ENCODE measurements at places on chromosomes 7 and 10. TPM values are rescaled to one million over a fixed set of nuclear protein-coding genes. Genes with fewer than 3 reads are reported as not detected.

The VSTM2A gene
- total RNA-seq = not detected

The TRIL gene
- 0.84 TPM for total RNA-seq

The AASS gene
- total RNA-seq = 12.9 TPM

The ADAM22 gene
- 0.30 TPM for total RNA-seq

The TMEM273 gene
- total RNA-seq = not detected

The SNCG gene
- 18.3 TPM for total RNA-seq

The ZNF518A gene
- 5.7 TPM for total RNA-seq

The ADK gene
- 32.6 TPM for total RNA-seq

The PLAU gene
- 56.8 TPM for total RNA-seq

The DNAH11 gene
- total RNA-seq = under 0.01 TPM

The FERD3L gene
- total RNA-seq = not detected

The AGR2 gene
- total RNA-seq = 0.74 TPM

The SRRT gene
- 93.8 TPM for total RNA-seq

The DPYSL4 gene
- 5.9 TPM for total RNA-seq

The C7orf33 gene
- total RNA-seq = not detected

The LRGUK gene
- total RNA-seq = not detected

The PIK3AP1 gene
- total RNA-seq = not detected

The CALML3 gene
- not detected for total RNA-seq

The CYTH3 gene
- 26.9 TPM for total RNA-seq

The TMEM139 gene
- total RNA-seq = 0.17 TPM

The PRR15 gene
- not detected for total RNA-seq

The SYCE1 gene
- total RNA-seq = not detected

The NUTM2A gene
- total RNA-seq = 1.5 TPM

The NXPH1 gene
- total RNA-seq = not detected

The FGFR2 gene
- 0.34 TPM for total RNA-seq

The ZNF239 gene
- 6.5 TPM for total RNA-seq
